Activated T-cell treated with anti-CD3 and anti-CD28 coated beads, Interleukin-2, amount 50 U/mL, for 48 hours (primary cell): ENCODE measurements at places on chromosomes 2 and 18.

DNA sequence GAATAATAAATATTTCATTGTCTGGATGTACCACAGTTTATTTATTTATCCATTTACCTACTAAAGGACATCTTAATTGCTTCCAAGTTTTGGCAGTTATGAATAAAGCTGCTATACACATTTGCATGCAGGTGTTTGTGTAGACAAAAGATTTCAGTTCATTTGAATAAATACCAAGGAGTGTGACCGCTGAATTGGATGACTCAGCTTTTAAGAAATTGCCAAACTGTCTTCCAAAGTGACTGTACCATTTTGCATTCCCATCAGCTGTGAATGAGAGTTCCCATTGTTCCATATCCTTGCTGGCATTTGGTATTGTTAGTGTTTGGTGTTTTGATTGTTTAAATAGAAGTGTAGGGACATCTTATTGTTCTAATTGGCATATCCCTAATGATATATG lies 36.2 kb upstream of the FMNL2 start:
- DNase-seq = no peak

DNA sequence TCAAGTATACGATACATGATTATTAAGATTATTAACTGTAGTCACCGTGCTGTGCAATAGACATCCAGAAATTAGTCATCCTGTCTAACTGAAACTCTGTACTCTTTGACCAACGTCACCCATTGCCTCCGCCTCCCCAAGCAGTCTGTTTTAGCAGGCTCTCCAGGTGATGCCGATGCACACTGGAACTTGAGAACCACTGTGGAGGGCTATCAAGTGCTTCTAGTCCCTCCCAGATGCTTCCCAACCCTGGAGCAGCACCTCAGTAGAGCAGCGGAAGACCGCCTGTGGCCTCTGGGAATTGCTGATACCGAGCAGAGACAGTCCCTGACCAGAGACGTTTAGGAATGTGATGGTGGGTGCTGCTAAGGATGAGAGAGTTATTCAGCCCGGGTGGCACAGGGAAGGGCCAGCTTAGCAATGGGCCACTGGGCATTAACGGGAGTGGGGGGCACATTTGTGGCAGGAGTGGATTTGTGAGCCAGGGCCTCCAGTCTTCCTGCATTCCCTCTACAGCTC lies 50.7 kb downstream of the LIPG start:
- no peak for DNase-seq

GRCh38 chr2:72956936-72957335 lies 39.6 kb downstream of the EMX1 start:
- no peak for DNase-seq

GRCh38 chr2:179373816-179374215 lies 109.2 kb upstream of the SESTD1 start:
- no peak for DNase-seq

GRCh38 chr2:231709636-231709980 lies 1.3 kb downstream of the PTMA start:
- DNase-seq = no peak

DNA sequence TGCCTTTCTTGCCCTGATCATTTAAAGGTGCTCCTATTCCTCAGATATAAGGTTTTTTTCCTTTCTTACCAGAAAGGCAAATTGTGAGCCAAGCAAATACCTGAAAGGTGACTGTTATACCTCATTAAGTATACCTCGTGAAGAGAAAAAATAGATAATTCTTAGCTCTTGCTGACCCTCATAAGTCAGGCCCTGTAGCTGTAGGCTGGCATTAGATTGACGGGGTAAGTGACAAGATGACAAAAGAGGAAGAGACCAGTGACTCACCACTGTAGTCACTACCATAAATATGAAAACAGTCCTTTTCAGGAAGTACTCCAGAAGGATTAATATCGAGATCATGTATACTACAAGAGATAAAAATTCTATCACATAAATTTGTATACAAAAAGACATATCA lies 104.6 kb downstream of the PTPN4 start:
- no peak for DNase-seq

DNA sequence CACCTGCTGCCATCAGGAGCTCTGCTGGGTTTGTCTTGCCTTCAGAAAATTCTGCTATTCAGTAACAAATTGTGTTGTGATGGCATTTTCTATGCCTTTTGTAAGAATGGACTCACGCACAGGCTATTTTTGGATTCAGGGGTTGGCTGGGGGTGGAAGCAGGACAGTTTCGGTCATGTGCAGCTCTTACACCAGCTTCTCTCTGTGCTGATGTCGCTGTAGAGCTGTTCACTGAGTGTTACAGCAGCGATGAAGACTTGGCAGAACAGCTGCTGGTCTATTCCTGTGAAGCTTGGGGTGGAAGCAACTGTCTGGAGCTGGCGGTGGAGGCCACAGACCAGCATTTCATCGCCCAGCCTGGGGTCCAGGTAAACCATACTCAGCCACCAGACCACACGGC lies 49.2 kb downstream of the TRPM8 start:
- no peak for DNase-seq

- peak; percentile 59 for DNase-seq
Observed at GRCh38 chr2:234003972-234004617, 46.4 kb upstream of the SPP2 start.

GRCh38 chr2:221322741-221323140 lies 249.4 kb downstream of the EPHA4 start:
- no peak for DNase-seq

GRCh38 chr18:9915291-9916076 lies 1.7 kb downstream of the VAPA start:
- no peak for DNase-seq

DNA sequence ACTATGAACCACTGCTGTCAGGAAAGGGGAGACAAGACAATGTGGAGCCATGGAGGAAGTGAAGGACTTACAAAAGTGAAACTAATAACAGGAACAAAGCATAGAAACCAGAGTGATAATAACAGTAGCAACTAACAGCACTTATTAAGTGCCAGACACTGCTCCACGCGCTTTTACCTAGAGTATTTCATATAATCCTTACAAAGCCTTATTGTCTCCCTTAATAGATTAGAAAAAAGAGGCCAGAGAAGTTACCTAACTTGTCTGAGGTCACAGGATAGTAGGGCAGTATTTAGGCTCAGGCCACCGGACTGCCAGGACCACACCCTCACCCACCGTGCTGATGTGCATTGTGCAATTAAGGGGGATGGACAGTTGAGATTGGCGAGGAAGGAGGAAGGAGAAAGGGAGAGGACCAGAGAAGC lies 98.6 kb upstream of the NFU1 start:
- no peak for DNase-seq

GRCh38 chr2:208280933-208281332 lies 14.9 kb downstream of the PIKFYVE start:
- DNase-seq = no peak

GRCh38 chr18:22838639-22839277 lies 94.4 kb upstream of the RBBP8 start:
- peak; percentile 23 for DNase-seq

DNA sequence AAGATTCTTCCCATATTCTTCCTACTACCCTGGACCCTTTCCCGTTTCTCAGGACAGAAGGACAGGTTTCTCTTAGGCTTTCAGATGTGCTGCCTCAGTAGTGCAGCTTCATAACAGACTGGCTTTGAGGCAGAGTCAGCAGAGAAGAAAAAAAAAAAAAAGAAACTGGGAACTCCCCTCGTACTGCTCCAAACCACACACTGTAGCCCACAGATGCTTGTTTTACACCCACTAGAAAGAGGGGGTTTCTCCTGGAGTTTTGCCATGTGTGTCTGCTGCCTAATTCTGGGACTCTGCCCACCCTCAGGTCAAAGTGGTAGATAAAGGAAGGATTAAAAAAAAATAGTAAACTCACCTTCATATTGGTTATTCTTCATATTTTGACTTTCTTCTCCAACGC lies 95.9 kb downstream of the NCOA1 start:
- DNase-seq = no peak

DNA sequence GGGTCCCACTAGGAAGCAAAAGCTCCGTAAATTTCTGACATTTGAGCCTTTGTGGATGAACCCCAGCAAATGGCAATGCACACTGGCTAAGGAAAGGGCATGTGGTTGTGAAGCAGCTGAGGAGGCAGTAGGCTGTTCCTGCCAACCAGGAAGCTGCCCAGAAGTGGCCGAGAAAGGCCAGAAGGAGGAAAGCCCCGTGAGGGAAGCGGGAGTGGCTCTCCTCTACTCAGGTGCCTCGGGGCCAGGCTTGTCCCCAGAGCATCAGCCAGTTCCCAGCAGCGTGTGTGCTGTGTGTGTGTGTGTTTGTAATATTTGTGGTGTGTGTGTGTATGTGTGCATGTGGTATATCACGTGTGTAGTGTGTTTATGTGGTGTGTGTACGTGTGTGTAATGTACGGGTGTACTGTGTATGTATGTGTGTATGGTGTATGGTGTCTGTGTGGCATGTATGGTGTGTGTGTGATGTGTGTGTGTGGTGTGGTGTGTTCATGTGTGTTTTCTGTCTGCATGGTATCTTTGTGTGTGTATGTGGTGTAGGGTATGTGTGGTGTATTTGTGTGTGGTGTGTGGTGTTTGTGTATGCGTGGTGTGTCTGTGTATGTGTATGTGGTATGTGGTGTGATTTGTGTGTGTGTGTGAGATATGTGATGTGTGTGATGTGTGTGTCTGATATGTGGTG lies 90.6 kb downstream of the APOB start:
- no peak for DNase-seq

- DNase-seq = no peak
Observed at GRCh38 chr2:118750959-118751565, 96.4 kb downstream of the EN1 start.

DNA sequence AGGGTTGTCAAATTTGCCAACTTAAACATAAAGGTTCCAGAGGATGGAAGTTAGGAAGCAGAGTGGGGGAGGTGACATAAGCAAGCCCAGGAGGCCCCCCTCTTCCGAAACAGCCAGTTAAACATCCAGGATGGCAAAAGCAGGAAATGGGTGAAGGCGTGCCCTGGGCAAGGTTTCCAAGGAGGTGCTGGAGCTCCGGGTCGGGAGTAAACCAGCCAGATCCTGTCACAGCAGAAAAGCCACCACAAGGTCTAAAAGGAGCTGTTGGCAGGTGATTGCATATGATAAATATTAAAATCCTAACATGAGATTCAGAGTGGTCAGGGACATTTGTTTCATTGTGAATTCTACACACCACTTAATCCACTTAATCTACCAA lies 572.2 kb upstream of the SALL3 start:
- no peak for DNase-seq

DNA sequence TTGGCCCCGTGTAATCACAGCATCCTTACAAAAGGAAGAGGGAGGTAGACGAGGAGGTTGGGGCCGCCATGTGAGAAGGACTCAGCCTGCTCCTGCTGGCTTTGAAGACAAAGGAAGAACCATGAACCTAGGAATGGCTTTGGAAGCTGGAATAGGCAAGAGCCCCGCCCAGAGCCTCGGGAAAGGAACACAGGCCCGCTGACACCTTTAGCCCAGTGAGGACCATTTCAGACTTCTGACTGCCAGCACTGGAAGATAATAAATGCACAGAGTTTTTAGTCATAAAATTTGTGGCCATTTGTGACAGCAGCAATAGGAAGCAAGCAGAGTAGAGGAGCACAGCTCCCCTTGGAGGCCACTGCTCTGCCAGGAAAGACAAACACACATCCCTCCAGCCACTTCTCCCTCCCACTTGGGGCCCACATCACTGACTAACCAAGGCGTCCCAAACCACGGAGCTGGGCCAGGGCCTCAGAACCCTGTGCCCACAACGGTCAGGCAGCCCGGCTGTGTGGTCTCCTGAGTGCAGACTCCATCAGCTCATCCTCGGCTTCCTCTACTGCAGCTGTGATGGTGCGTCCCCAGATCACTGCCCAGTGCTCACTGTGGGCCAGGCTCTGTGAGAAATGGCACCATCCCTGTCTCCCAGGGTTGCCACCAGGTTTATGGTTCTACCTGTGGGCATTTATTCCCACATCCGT lies 39.7 kb downstream of the TFCP2L1 start:
- DNase-seq = no peak
